Stimulated activated CD8-positive, alpha-beta memory T cell treated with anti-CD3 and anti-CD28 coated beads, Interleukin-4, amount 100 ng/mL, for 1 hour (primary cell): ENCODE measurements at places on chromosomes 3 and 15.

DNA sequence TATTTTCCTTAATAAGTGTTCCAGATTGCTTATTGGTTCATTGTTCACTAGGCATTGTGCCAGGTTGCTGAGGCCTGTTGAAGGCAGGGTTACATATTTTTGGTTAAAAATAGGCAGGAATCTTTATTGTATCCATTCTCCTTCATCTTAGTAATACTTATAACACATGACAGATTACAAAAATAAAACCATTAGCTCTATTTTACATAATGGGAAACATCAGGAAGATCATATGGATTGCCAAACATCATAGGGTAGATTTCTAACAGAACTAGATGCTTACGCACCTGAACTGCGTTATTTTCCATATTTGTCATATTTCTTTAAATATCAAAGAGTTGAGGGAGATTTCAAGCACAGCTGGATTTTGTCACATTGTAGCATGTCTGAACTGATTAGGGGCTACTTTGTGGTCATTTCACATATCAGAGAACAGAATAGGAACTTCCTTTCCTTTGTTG is 462.9 kb upstream of the SGO1 start:
- no peak for DNase-seq

- DNase-seq = no peak
These were observed 40.5 kb upstream of the HES1 start for GRCh38 chr3:194095464-194095863.

- DNase-seq = no peak
These were observed 81.9 kb upstream of the ADAMTSL3 start for GRCh38 chr15:83571820-83572707.

DNA sequence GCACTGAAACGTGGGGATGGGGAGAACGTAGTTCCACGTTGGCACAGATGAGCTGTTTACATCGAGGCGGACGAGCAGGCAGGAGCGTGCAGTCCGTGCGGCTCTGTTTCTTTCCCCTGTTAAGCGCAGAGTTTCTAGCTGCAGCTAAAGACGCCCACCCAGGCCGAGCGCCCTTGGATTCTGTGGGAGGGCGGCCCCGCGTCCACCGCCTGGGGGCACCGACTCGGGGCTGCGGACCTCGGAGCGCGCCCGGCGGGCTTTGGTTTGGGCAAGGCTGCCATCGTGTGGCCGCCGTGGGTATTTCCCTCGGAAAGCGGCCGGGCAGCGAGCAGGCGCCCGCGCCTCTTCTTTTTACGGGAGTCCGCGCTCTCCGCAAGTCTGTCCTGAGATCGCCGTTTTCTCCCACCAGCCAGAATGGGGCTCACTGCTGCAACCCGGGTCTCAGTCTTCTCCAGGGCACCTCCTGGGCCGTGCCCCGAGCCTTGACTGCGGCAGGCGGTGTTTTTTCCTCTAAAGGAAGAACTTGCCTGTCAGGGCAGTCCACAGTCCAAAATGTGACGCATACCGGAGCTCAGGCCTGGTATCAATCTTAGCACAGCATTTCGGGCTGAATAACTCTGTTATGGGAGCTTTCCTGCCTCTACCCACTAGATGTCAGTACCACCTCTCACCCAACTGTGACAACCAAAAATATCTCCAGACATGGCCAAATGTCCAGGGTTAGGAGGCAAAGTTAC is 219.9 kb upstream of the IGF1R start:
- DNase-seq = no peak

DNA sequence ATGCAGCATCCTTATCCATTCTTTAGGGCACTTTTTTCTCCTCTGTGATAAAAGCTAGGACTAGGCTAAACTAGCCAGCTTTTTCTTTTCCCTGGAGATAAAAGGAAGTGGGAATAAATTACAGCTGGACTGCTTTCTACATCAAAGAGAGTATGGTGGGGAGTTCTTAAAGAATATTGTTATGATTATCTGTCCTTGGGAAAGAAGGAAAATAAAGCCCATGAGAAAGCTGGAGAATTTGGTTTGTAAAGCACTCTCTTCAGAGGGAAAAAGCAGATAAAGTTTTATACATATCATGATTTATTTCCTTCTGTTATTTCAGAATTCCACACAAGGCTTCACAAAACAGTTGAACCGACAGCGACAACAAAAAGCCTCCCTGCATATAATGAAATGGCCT is 923.0 kb downstream of the DIPK2A start:
- no peak for DNase-seq

DNA sequence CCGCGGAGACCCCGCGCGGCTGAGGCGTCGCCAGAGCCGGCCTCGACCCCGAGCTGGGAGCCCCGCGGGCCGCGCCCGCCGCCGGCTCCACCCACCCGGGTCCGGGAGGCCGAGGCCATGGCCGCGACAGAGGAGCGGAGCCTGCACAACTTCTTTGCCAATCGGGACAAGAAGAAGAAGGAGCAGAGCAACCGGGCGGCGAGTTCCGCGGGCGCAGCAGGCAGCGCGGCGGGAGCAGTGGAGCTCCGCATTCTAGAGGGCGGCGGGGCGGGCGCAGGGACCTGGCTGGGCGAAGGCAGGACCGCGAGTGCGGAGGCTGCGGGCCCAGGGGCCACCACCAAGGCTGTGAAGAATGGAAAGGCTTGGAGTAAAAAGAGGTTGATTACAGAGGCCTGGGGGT is 37.6 kb upstream of the EPHA6 start:
- DNase-seq = no peak

DNA sequence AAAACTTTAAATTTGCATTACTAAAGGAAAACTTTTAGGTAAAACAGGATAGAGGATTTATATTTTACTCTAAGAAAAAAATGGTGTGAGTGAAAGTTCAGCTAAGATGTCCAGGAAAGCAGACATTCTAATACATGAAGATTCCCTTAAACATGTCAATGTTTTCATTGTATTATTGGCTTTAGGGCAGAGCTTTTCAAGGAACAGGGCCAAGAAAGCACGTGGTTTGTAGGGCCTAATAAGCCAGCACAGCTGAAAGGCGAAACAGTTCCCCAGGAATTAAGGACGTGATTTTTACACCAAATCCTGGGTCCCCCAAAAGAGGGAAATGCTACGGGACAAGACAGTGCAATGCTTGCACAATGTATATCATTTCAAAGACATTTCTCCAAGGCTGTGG is 48.6 kb upstream of the MKRN3 start:
- no peak for DNase-seq

GRCh38 chr3:160676547-160677303 is at the start of gene ARL14:
TSS of gene ARL14 (plus strand) at chr3:160677160. CDS start at chr3:160677347, 187 bp downstream.
- DNase-seq = no peak

- DNase-seq = no peak
These were observed 429.5 kb downstream of the ZIC1 start for GRCh38 chr3:147838652-147839051.

- no peak for DNase-seq
These were observed 2.6 kb upstream of the CCR4 start for GRCh38 chr3:32948625-32949445.

DNA sequence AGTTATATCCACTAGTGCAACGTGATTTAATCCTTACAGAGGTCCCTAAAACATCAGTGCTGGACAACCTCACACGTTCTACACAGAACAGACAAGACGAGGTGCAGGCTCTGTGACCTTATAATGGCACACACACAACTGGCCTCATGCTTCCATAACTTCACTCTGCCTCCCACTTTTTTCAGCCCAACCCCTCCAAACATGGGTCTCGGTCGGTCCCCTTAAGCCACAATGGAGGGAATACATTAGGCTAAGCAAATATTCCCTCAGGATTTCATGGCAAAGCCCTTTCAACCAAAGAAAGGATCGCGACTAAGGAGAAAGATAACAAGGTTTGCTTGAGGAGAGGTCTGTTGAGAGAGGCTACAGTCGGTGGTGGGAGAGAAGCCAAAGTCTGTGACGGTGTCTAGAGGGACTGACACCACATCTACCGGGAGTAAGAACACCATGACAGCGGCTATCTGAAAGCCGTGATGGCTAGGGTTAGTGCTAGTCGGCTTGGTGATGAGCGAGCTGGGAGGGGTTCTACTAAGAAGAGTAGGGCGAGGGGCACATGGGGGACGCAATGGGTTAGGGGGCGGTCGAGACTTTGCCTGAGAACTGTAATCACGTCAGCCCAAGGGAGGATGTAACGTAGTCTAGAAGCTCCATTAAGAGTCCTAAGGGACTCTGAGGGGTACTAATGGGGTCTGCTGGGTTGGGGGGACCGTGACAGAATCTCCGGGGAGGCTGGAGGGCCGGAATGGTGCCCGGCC is 1.0 kb downstream of the MYO9A start:
- DNase-seq = no peak

DNA sequence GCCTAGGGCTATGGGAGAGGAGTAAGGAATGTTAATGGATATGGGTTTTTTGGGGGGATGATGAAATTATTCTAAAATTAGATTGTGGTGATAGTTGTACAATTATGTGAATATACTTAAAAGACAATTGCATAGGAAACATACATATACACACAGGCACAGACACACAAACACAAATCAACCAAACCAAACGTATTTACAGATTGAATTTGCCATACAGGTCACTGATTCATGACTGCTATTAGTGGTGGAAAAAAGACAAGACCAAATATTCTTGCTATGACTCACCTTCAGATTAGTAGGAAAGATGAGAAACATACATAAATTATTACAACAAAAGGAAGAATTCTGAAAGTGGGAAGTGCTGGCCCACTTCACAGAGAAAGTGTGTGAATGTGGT is 85.3 kb downstream of the C3orf38 start:
- no peak for DNase-seq

GRCh38 chr3:39075910-39076309 is 24.1 kb downstream of the WDR48 start:
- no peak for DNase-seq

- no peak for DNase-seq
These were observed 48.6 kb upstream of the KLF13 start for GRCh38 chr15:31278061-31278445.

GRCh38 chr3:77539014-77539413 is 499.1 kb downstream of the ROBO2 start:
- no peak for DNase-seq

GRCh38 chr3:129936757-129937156 is 37.8 kb upstream of the TRH start:
- DNase-seq = no peak

DNA sequence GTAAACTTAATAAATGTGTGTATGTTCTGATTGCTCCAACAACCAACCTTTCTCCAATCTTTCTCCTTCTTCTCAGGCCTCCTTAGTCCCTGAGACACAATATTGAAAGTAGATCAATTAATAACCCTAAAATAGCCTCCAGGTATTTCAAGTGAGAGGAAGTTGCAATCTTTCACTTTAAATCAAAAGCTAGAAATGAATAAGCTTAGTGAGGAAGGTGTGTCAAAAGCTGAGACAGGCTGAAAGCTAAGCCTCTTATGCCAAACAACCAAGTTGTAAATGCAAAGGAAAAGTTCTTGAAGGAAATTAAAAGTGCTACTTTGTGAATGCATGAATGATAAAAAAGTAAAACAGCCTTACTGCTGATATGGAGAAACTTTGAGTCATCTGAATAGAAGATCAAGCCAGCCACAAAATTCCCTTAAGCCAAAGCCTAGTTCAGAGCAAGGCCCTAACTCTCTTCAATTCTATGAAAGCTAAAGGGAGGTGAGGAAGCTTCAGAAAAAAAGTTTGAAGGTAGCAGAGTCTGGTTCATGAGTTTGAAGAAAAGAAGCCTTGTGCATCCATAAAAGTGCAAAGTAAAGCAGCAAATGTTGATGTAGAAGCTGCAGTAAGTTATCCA is 38.6 kb downstream of the CCDC80 start:
- DNase-seq = no peak

- no peak for DNase-seq
These were observed 30.2 kb downstream of the NCK1 start for GRCh38 chr3:136891934-136892855.

DNA sequence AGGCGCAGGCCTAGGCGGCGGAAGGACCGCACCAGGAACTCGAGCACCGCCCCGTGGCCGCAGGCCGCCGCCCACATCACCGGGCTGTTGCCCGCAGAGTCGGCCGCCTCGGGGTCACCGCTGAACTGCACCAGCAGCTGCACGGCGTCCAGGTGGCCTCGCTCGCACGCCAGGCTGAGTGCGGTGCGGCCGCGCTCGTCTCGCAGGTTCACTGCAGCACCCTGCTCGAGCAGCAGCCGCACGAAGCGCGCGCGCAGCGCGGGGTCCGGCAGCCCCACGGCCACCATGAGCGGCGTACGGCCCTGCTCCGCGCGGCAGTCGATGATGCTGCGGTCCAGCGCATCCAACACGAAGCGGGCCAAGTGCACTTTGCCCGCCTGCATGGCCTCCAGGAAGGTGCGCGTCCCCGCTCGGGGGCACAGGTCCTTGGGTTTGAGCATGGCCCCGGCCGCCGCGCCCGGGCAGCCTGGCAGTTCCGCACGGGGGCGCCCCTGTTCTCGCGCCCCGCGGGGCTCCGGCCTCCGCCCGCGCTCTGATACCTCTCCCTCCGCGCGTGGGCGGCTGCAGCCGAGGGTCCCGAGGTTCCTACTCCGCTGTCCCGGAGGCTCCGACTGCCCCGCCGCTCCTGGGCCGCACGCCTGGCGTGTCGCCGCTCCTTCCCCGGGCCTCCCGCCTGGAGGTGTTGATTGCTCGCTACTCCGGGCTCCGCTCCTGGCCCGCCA is 556 bp downstream of the ANKRD63 start:
- no peak for DNase-seq

DNA sequence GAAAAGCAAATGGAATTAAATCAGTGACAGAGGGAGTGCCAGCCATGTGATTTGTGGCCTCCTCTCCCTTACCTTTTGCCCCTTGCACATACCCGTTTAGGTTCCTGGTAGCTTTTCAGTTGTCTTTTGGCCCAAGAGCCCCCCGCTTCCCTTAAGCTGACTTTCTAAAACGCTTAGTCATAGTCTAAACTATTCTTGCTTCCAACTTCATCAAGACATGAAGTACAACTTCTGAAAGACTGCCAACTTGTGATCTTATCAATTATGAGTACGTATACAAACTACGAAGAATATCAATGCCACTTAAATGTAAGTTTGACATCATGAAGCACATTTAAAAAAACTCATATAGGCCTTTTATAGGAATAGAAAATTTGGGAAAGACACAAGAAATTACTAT is 61.9 kb downstream of the EIF3J start:
- no peak for DNase-seq

DNA sequence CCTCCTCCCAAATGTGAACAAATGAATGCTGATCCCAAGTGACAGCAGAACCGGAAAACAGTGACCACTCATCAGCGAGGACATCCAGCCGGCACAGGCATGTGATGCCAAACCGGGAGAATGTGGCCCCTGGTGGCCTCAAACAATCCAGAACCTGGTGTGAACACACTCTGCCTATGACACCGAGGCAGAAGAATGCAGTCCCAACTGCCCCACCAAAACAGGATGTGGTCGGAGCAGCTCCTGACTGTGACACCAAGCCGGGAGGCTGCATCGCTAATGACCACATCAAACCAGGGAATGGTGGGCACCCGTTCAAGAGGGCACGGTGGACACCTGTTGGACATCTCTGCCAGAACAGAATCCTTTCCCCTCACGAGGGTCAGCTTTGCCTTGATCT is 15.4 kb downstream of the SCN5A start:
- DNase-seq = no peak

- DNase-seq = no peak
These were observed 84.5 kb upstream of the TMEM108 start for GRCh38 chr3:132953683-132954082.

- no peak for DNase-seq
These were observed 1041.7 kb downstream of the AGBL1 start for GRCh38 chr15:87121336-87121735.
